ENCODE measurements at places on chromosomes 3 and 15.

GRCh38 chr3:126456766-126457388 lies 18.8 kb downstream of the ZXDC start:
- DNase-seq, result no peak

GRCh38 chr15:70385711-70386110 lies 288.0 kb upstream of the TLE3 start:
- DNase-seq, result no peak

GRCh38 chr3:114299421-114299820 lies 5.6 kb downstream of the TIGIT start:
- DNase-seq, result peak; percentile 46

- no peak for DNase-seq
Measured at GRCh38 chr3:53261712-53262111, 5.9 kb upstream of the TKT start.

DNA sequence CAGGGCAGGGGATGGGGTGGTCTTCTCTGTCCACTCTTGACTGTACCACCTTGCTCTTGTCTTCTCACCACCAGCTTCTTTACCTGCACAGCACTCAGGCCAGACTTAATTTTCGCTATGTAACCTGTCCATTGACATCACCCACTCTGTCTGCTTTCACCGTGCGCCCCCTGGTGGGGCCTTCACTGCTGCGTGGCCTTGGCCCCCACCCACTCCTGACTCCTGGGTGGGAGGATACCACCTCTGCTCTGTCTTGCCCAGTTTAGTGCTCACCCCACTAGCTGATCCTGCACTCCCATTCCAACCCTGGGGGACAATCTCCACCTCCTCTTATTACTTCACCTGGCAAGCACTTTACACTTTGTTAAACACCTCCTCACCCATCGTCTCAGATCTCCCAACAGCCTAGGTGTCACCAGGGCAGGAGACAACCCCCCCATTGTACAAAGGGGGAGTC lies 17.7 kb downstream of the PTH1R start:
- peak; percentile 86 for DNase-seq

DNA sequence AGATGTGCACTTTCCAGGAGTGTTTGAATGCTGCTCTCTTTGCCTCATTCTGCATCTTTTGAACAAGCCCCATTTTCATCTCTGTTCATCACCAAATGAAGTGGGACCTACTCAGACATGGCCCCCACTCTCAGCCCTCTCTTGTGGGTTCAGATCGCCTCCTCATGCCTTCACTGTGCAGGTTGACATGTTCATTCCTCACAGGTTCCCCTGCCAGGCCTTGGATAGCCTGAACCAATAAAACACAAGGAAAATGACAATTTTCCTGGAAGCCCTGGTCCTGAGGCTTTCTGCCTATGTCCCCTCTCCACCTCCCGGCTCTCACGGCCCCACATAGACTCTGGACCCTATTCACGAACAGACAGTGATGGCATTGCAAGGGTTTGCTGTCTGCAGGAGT lies 17.7 kb downstream of the KLF15 start:
- no peak for DNase-seq

DNA sequence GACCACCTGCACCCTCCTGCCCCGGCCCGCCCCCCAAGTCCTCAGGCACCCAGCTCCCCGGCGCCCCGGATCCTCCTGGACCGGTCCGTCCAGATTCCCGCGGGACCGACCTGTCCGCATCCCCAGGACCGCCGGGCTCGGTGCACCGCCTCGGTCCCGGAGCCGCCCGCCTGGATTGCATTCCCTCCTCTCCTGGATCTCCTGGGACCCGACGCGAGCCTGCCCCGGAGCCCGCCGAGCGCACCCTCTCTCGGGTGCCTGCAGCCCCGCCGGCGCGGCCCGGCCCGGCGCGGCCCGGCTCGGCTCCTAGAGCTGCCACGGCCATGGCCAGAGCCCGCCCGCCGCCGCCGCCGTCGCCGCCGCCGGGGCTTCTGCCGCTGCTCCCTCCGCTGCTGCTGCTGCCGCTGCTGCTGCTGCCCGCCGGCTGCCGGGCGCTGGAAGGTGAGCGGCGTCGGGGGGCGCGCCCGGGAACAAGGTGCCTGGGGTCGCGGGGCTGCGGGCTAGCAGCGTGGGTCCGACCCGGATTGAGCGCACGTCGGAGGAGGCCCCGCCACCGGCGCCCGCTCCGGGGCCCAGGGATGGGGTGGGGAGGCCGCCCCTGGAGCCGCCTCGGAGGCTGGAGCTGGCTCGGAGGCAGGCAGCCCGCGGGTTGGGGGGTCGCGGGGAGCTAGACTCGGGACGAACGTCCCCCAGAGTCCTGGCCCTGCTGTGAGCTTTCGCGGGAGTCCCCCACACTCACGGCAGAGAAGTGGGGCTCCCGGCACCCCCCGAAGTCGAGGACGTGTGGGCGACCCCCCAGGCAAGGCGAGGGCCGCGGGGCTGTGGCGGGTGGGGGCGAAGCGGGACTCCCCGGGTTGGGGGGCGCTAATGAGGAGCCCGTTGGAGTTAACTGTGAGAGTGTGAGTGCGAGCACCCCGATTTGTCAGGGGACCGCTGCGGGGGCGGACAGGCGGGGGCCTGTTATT lies 610 bp downstream of the EPHB3 start:
- DNase-seq, result peak; percentile 29

GRCh38 chr3:99960941-99961340 lies 143.3 kb downstream of the CMSS1 start:
- no peak for DNase-seq

GRCh38 chr15:89502867-89503595 lies 6.6 kb upstream of the RHCG start:
- no peak for DNase-seq

GRCh38 chr3:54202054-54202453 lies 79.7 kb downstream of the CACNA2D3 start:
- DNase-seq, result no peak

GRCh38 chr3:131540821-131541220 lies 38.0 kb upstream of the MRPL3 start:
- no peak for DNase-seq

- no peak for DNase-seq
Measured at GRCh38 chr3:9278498-9278897, 29.1 kb upstream of the SRGAP3 start.

DNA sequence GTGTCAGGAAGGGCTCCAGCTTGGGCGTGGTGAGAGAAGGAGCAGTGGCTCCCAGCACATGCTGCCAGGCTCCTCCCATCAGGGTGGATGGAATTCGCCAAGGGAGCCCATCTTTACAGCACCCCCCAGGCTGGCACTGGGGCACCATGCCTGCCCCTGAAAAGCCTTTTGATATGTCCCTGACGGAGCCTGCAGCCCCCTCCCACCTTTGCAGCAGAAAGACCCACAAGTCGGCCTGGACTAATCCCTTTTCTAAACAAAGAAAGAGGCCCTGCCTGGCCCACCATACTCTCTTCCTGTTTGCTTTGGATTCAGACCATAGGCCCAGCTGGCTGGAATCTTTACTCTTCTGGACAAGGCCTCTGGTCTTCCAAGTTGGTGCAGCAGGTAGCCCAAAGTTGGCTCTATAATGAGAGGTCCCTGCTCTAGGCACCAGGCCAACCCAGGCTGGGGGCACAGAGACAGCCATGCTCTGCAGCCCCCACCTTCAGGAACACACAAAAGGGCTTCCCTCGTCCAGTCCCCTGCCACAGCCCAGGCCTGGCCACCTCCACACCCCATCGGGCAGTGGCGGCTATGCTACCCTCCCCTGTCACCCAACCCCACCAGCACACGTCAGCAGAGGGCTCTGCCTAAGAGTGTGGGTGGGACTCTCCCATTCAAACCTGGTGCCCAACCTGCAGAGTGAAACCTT lies 5.4 kb downstream of the ANPEP start:
- DNase-seq, result no peak

GRCh38 chr15:70995383-70995970 lies 102.9 kb downstream of the LRRC49 start:
- DNase-seq, result no peak

DNA sequence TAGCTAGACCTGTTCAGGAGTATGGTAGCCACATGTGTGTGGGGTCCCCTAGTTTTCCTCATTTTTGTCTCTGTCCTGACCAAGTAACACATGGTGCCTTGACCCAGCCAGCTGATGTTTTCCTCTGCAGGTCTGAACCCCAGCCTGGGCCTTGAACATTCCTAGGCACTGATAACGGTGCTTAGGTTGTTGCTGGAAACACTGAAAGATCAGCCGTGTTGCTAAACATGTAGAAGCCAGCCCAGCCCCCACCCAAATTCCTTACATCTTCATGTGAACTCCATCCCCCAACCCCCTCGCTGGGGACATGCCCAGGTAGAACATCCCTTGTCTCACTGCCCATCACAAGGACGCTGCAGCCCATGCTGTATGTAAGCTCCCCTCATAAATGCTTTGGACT lies 18.7 kb downstream of the RTP3 start:
- no peak for DNase-seq

DNA sequence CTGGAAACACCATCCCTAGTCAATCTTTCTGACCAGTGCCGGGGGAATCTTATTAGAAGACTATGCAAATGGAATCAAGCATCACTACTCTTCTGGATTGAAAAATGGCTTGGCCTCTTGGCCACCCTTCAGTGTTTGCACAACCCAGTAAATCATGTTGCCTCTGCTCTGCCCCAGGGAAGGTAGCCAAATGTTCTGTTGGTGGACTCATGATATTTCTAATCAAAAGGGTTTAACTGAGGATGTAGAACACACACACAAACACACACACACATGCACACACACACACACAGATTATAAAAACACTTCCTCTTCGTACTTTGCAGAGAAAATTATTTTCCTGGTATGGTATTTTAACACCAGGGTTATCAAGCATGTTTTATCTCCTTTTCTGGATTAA lies 7.9 kb downstream of the RBP2 start:
- no peak for DNase-seq

- DNase-seq, result no peak
Measured at GRCh38 chr15:43859546-43859945, 32.7 kb downstream of the WDR76 start.

DNA sequence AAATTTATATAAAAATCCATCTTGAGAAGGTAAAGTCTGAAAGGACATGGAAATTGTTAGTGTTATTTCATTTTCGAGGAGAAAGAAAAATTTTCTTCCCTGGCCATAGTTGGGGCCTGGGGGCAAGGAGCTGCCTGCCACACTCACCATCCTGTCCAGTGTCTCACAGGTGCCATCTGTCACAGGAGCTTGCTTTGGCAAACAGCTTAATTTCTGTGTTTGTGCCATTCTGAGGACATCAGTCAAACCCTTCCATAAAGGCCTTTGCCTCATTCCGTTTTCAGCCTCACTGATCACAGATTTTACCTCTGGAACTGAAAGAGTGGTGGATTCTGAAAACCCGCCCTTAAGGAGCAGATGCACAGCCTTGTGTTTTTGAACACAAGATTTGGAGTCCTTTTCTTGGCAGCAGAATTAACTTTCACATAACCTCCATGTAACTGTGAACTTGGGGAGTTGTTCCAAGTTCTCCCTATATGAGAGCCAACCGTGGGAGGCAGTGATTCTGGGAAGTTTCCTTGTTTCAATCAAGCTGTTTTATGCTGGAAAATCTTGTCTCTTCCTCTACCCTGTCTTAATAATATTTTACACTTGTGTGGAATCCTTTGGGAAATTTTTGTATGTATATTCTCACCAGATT lies 254.7 kb downstream of the CACNA2D3 start:
- no peak for DNase-seq

- DNase-seq, result no peak
Measured at GRCh38 chr3:73653877-73654276, 29.1 kb upstream of the PDZRN3 start.

Measured in stimulated activated CD4-positive, alpha-beta T cell treated with anti-CD3 and anti-CD28 coated beads, Interleukin-15, amount 100 ng/mL, for 24 hours (primary cell).